ENCODE measurements at places on chromosomes 1 and 21.

- no peak for DNase-seq
Measured at GRCh38 chr1:36320767-36321118, 2.7 kb downstream of the EVA1B start.

DNA sequence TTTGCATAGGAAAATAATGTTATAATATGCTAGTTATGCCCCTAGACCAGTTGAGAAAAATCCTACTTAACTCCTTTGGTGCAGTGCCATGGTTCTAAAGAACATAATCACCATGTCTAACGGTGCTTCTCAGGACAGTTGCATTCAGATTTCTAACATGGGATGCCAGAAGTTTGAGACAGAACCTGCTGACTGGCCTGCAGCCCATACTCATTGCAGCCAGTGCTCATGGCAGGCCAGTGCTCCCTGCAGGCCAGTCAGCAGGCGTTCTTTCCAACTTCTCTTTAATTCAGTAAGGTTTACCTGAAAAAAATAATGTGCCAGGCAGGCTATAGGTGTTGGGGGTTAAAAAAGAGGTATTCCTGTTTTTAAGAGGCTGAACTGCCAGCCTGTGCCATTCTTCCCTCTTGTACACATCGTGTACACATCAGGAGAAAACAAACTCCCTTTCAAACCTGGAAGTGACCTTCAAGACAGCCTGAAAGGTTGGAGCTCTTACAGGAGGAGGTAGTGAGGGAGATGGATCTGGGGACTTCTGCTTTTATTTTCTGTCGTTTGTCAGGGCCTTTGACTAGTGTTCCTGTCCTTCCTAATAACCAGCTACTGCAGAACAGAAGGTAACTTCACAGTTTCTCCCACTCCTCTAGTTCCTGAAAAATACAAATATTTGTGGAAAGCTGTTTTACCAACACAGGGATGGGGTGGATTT lies 146.0 kb upstream of the MAGI3 start:
- no peak for DNase-seq

DNA sequence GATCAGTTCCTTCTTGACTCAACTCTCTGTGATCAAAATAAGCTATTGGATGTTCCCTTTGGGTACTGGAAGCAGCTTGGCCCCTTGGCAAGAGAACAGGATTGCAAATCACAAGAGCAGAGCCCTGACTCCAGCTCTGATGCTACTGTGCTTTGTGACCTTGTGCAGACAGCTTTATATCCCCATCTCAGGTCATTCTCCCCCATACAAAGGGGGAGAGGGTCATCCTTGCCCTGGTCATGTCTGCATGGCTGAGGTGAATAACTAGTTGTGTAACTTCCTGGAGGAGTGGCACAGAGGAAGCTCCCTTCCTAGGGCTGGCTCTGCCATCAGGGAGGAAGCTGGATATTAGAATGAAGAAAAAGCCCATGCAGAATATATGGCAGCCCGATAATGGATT lies 142.9 kb downstream of the DHRS3 start:
- no peak for DNase-seq

- DNase-seq = no peak
Measured at GRCh38 chr1:62110198-62110817, 84.3 kb upstream of the L1TD1 start.

DNA sequence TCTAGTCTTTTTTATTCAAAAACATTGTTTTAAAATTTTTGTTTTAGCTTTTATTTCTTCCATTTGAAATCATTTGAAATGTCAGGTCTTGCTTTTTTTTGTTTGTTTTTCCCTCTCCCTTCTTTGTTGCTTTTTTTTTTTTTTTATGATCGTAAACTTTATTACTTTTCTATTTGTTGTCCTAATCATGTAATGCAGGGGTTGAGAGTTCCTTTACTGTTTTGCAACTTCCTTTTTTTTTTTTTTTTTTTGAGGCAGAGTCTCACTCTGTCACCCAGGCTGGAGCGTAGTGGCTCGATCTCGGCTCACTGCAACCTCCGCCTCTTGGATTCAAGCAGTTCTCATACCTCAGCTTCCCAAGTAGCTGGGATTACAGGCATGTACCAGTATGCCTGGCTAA lies 24.8 kb downstream of the IVNS1ABP start:
- no peak for DNase-seq

GRCh38 chr1:8701794-8702471 lies 115.5 kb downstream of the RERE start:
- DNase-seq = peak; percentile 46

- DNase-seq = no peak
Measured at GRCh38 chr21:34120867-34121266, 47.5 kb downstream of the MRPS6 start.

DNA sequence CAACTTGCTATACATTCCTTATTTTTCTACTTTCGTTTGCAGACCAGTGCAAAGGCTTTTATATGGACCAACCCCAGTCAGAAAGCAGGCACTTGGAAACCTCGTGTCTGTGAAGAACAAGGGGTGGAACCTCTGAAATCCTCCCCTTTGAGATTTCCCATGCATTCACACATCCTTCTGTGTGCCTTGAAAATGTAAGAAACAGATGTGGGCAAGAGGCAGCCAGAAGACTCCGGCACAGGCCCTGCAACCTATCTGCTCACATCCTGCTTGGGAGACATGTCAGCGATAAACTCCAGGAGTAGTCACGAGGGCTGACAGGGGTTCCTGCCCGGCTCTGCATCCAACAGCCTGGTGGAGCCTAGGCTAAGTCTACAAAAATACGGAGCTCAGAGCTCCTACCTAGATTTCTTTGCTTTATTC lies 42.5 kb downstream of the ETS2 start:
- DNase-seq = no peak

- DNase-seq = no peak
Measured at GRCh38 chr1:168470901-168471431, 72.8 kb downstream of the XCL2 start.

GRCh38 chr1:153629971-153630370 lies 1.7 kb downstream of the S100A1 start:
- no peak for DNase-seq

DNA sequence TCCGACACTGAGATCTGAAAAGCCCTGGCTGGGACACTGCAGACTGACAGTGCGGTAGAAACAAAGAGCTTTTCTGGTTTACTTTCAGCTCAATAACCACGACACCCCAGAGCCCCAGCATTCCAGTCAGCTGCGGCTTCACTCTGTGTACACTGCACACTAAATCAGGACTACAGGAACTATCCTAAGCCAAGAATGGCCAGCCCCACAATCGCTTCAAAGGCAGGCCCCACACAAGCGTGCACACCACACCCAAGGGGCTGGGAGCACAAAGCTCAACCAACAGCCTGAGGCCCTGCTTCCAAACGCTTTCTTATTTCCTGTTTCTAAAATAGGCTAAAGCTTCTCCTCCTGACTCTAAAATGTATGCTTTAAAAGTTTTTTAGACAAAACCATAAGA lies 28.4 kb downstream of the URB1 start:
- peak; percentile 56 for DNase-seq

GRCh38 chr1:156383023-156383422 lies 14.0 kb downstream of the RHBG start:
- no peak for DNase-seq

GRCh38 chr1:91700771-91701471 lies 185.0 kb downstream of the TGFBR3 start:
- no peak for DNase-seq

DNA sequence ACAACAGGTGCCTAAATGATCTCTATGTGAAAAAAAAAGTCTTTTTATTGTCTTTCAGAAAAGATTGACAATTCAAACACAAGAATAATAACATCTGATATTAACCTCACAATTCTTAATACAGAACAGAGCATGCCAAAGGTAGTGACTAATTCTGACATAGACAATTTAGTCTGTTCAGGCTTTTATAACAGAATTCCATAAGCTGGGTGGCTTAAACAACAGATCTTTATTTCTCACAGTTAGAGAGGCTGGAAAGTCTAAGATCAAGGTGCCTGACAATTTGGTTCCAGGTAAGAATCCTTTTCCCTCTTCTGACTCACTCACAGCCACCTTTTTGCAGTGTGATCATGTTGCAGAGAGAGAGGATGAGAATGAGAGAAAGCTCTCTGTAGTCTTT lies 27.0 kb downstream of the DPYD start:
- no peak for DNase-seq

DNA sequence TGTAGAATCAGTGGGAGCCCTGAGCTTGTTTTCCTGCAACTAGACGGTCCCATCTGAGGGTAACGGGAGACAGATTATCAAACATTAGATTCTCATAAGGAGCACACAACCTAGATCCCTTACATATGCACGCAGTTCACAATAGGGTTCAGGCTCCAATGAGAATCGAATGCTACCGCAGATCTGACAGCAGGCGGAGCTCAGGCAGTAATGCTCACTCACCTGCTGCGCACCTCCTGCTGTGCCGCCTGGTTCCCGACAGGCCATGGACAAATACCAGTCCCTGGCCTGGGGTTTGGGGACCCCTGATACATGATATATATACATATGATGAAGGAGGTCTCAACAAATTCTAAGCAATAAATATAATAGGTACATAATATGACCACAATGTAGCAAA lies 19.7 kb upstream of the SMIM12 start:
- DNase-seq = no peak

DNA sequence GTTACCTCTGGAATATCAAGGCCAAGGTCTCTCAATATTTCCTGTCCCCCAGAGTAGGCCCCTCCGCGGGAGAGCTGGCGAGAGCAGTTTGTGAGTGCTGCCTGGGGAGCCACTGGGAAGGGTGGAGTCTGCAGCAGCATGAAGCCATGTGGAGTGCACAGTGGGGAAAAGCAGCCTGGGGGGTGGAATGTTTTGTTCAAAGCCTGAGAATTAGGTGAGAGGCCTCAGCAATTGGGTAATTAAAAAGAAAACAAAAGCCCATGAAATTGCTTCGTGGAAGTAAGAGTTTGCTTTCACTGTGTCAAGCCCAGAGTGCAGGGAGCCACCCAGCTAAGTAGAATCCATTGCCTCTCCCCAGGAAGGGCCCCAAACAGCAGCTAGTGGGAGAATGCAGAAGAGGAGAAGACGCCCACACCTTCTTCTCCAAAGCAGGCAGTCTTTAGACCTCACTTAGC lies 30.2 kb upstream of the DISC1 start:
- DNase-seq = no peak

DNA sequence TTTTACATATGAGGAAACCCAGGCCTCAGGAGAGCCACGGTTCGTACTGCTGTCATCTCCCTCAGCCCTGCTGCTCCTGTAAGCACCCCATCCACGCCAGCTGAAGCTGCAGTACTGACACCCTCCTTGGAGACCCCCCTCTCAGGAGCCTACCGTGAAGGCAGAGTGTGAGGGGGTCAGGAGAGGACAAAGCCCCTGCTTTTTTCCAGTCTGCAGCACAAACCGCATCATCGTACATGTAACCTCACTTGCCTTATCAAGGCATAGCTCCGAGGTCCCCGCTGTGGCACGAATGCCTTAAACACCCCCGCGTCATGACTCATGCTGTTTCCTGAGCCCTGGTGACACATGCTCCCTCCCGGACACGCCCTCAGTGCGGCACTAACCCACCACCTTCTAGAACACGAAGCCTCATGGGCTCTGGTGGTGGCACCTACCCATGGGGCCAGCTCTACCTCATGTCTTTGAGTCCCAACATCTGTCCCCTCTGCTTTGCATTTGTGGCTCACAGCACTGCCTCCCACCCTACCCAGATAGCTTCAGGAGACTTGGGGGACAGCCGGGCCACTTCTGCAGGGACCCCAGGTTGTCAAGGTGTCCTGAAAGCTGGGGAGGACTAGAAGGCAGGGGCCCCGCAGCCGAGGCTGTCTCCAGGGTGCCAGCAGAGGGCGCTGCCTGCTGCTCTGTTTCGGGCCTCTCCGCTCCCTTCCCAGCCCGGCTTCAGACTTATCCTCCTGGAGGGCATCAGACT lies 4.9 kb downstream of the SH3BGRL3 start:
- peak; percentile 78 for DNase-seq

DNA sequence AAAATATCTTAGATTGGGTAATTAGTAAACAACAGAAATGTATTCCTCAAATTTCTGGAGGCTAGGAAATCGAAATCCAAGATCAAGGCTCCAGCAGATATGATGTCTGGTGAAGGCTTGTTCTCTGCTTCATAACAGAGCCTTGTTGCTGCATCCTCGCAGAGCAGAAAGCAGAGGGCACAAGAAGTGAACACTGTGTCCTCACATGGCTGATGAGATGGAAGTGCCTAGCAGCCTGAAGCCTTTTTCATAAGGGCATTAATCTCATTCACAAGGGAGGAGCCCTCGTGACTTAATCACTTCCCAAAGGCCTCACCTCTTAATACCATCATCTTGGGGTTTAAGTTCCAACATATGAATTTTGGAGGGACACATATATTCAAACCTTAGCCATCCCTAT lies 77.2 kb upstream of the FOXD3 start:
- no peak for DNase-seq

DNA sequence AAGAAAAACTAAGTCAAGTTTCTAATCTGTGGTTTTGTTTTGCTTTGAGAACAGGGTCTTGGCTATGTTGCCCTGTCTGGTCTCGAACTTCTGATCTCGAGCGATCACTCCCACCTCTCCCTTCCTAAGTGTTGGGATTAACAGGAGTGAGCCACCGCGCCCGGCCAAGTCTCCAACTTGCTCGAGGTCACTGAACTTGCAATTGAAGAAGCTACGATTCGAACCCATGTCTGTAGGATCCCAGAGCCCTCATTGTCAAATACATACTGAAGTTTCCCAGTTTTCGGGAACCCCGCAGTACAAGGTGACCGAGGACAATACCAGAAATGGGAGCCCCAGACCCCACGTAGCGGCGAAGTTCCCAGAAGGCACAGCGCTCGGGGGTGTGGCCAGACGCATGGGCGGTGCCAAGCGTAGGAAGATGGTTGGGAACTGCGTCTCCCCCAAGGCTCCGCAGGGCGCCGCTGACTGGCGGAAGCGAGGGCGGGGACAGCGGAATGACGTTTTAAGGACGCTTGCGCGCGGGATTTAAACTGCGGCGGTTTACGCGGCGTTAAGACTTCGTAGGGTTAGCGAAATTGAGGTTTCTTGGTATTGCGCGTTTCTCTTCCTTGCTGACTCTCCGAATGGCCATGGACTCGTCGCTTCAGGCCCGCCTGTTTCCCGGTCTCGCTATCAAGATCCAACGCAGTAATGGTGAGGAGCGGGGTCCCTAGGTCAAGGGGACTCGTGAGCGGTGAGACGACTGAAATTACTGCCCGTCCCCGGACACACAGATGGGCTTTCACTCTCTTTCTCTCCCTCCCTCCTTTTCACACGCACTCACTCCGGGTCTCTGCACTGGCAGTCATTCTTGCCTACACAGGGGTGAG lies at the start of gene KIF2C:
Gene KIF2C (plus strand): TSS at position 531 of the 872 bp plus-strand sequence. CDS start 96 bp downstream, at position 627.
- peak; percentile 95 for DNase-seq

GRCh38 chr1:147390185-147390542 lies 147.7 kb downstream of the CHD1L start:
- DNase-seq = no peak

DNA sequence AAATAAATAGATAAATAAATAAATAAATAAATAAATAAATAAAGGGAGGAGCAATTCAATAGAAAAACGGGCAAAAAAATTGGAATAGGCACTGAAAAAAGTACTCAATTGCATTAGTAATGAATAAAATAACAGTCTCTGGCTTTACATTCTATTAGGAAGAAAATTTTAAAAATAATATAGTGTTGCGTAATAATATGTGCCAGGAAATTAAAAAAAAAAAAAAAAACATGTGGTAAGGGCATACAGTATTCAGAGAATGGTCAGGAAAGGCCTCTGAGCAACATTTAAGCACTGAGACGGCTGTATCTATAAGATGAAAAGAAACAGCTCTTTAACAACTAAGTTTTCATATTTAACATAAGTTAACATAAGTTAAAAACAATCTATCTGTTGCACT lies 48.7 kb upstream of the GLIS1 start:
- DNase-seq = no peak
